ENCODE measurements at places on chromosomes 2 and 18.

- no peak for DNase-seq
Observed at GRCh38 chr2:135451966-135452365, 79.1 kb downstream of the ZRANB3 start.

- no peak for DNase-seq
Observed at GRCh38 chr2:10454505-10454904, 6.4 kb upstream of the ODC1 start.

- DNase-seq: no peak
Observed at GRCh38 chr18:3139406-3139805, 80.4 kb downstream of the MYOM1 start.

DNA sequence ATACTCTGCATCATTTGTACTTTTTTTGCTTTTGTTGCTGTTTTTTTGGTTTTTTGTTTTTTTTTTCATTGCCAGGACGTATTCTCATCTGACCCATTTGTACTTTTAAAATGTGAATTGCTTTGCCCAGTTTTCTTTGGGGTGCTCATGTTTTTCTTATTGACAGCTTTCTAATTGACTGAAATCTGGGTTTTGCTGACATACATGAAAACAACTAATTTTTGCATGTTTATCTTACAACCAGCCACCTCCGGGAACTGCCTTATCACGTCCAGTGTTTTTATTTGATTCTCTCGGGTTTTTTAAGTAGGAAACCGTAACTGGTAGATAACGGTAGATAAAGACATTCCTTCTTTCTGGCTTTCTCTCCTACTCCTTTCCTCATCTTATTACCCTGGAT, 38.6 kb downstream of the SNORC start:
- DNase-seq: no peak

GRCh38 chr2:230695551-230695950, 17.1 kb upstream of the CAB39 start:
- DNase-seq: no peak

DNA sequence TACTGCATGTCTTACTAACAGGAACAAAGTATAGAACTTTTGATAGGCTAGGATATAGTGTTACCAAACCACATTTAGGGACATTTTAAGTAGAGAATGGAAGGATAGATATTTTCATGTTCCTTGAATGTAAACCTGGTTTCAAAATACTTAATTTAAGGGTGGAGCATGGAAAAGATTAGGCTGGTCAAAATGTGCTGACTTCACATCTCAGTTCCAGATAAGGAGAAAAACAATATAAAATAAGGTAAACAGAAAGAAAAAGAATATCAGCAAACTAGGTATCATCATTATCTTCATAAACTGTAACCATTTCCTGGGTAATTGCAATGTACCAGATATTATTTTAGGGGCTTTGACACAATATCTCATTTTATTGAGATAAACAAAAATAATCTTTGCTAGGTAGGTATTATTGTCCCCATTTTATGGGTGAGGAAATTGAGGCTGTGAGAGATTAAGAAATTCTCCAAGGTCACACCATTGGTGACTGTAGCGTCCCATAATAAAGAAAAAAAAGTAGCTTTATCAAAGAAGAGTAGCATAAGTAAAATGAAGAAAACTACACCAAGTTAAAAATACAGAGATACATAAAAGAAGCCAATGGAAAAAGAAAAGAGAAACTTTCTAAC, 3.6 kb downstream of the PDE11A start:
- no peak for DNase-seq

DNA sequence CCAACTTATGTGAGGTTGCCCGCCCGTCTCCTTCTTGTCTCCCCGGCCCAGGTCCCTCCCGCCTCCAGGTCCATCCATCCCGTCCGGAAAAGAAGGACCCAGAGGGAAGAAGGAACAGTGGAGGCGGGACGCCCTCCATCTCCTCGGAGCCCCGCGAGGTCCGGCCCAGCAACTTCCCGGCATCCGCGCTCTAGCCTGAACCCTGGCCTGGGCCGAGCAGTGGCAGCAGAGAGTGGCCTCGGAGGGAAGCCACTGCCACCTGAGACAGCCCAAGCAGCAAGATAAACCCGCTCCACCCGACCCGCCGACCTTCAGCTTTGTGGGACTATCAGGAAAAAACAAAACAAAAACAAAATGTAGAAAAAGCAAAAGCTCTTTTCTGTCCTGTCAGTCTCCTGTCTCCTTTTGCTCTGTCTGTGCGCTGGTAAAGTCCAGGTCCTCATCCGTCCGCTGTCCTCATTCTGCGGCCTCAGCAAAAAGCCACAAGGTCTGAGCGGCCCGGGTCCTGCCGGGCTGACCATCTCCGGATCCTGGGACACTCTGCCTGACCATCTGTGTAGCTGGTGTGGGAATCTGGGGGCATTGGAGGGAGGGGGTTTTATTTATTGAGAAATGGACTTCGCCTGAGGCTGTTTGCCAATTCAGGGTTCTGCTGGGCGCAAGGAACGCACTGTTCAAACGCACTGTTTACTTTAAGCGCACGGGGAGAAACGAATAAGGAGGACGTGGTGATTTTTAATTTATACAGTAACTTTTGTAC, 3.1 kb downstream of the DLX1 start:
- no peak for DNase-seq

DNA sequence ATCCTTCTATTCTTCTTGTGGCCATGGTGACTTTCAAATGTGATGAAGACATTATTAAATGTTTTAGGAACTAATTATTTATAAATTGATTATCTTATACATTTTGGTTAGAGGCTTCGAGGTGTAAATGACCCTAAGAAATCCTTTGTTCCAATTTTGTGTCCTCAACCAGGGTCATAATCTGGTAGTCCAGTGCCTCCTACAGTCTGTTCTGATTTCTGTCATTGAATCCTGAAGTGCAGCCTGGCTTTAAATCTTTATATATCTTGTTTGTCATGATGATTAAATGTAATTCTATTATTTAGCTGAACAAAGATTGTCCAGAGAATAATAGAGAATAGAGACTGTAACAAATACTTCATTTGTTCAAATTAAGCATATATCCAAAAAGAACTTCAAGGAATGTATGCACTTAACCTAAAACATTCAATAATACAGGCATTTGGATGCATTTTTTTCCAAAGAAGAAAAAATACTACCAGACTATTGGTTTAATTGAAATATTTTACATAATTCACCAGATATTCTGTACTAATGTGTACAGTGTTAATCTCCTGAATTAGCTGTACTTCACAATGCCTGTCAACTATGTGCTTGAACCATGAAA, 89.8 kb downstream of the PRPF40A start:
- no peak for DNase-seq

- DNase-seq: no peak
Observed at GRCh38 chr18:58552057-58552461, 76.8 kb downstream of the ALPK2 start.

DNA sequence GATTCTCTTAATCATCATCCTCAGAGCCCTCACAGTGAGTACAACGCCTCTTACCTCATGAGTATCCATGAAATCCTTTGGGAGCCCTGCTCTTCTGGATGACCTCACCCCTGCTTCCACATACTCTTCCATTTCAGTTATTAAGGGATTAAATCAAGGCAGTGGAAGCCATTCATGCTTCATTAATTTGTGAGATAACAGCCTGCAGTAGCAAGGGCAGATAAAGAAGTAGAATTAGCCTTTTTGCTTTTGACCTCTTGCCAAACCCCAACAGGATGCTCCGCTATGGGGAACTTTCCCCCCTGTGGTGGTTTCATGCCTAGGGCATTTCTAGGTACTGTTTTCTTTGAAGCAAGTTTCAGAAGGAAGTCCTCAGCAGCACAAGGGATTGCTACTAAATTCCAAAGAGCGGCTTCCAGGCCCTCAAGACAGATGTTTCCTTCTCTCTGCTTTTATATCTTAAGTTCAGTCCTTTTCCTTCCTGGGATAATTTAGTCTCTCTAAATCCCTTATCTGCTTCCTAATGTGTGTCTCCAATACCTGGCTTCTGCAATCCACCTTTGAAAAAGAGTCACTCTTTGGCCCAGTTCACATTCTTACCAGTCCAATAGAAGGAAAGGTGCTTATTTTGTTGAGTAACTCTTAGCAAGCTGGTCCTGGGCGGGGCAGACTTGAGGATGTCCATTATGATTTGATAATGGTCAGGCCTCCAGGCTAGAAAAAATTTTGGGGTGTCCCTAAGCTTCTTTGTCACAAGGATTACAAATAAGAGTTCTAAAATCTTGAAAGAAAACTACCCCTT, 76.9 kb downstream of the MYO1B start:
- no peak for DNase-seq

GRCh38 chr2:228581731-228582130, 400.2 kb upstream of the SPHKAP start:
- DNase-seq: no peak

DNA sequence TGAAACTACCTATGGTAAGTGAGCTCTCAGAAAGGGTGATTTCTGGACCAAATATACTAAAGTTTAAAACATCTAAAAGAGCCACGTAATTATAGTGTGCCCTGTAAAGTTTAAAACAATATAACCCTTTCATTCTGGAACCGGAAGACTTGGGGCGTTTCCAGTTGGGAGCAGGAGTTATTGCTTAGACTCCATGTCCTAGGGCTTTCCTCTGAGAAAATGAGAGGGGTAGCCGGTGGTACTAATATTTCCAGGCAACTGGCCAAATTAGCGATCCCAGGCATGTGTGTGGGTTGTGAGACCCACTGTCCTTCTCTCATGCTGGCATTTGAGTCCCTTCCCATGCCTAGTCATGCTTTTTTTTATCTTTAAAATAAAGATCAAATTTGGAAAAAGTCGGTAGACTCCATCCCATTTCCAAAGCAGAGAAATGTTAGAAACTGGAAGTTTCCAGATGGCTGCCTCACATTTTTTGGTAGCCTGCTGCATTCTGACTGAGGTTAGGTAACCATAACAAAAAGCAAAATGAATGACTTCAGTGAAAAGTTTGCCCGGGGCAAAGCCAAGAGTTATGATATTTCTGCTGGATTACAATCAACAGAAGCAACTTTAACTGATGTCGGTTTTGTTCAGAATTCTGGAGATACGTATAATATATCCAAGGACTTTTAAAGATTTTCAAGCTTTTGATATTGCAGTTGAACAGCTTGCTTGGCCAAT, 227.4 kb downstream of the SS18 start:
- DNase-seq: no peak

Data from activated CD4-positive, alpha-beta T cell treated with anti-CD3 and anti-CD28 coated beads, Interleukin-2, amount 50 U/mL, for 1 hour (primary cell).